Skeletal muscle tissue (tissue), 5 donors: ENCODE measurements at places on chromosomes 2 and 18. TPM values are rescaled to one million over a fixed set of nuclear protein-coding genes. Genes with fewer than 3 reads are reported as not detected.

The DLX2 gene
- not detected for total RNA-seq

The MC4R gene
- total RNA-seq, result 0.52 TPM

The SALL3 gene
- total RNA-seq, result not detected

The RTP5 gene
- not detected for total RNA-seq

The ANO7 gene
- total RNA-seq, result not detected

The HOXD1 gene
- 0.52 TPM for total RNA-seq

The C1GALT1C1L gene
- 1.0 TPM for total RNA-seq

The SIGLEC15 gene
- not detected for total RNA-seq

The HOXD11 gene
- total RNA-seq, result not detected

The FAP gene
- total RNA-seq, result 70.5 TPM

The GDF7 gene
- 0.52 TPM for total RNA-seq

The IKZF2 gene
- total RNA-seq, result 4.2 TPM

The AGAP1 gene
- total RNA-seq, result 18.3 TPM
